ENCODE measurements at places on chromosomes 3 and 15.

GRCh38 chr15:75712668-75713337, at the start of gene CSPG4:
Gene CSPG4 (minus strand): TSS chr15:75712848. CDS start chr15:75712755, 93 bp downstream.
- DNase-seq = no peak

DNA sequence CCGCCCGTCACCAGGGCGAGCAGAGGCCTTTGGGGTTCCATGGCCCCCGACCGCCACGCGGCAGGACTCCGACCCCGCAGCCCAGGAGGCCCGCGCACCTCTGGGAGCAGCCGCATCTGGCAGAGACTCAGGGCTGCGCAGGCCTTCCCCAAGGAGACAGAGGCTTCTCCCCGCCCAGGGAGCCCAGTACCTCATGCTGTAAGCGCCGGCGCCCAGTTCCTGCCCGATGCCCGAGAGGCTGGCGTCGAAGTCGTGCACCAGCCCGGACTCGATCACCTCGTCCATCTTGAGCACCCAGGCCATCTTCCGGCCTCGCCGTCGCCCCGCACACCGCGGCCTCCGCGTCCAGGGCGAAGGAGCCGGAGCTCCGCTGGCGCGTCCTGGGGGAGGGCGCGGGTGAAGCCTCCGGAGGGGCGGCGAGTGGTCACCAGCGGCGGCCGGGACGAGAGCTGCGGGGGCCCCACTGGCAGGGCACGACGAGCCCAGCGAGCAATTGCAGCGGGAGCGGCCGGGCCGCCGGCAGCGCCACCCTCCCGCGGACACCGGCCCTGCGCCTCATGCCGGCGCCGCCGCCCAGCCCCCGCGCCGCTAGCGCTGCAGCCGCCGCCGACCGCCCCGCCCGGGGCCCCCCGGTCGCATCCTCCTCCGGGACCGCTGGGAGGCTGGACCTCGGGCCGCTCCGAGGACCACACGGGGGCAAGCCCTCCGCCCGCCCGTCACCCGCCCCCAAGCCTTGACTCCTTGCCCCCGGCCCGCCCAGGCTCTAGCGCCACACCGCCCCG, 468 bp downstream of the UBP1 start:
- peak; percentile 39 for DNase-seq

- DNase-seq = peak; percentile 29
Observed at GRCh38 chr15:41483519-41483918, 10.2 kb upstream of the ITPKA start.

GRCh38 chr3:151386056-151386455, 1.5 kb upstream of the P2RY12 start:
- no peak for DNase-seq

- no peak for DNase-seq
Observed at GRCh38 chr3:4852780-4853748, 126.2 kb upstream of the BHLHE40 start.

DNA sequence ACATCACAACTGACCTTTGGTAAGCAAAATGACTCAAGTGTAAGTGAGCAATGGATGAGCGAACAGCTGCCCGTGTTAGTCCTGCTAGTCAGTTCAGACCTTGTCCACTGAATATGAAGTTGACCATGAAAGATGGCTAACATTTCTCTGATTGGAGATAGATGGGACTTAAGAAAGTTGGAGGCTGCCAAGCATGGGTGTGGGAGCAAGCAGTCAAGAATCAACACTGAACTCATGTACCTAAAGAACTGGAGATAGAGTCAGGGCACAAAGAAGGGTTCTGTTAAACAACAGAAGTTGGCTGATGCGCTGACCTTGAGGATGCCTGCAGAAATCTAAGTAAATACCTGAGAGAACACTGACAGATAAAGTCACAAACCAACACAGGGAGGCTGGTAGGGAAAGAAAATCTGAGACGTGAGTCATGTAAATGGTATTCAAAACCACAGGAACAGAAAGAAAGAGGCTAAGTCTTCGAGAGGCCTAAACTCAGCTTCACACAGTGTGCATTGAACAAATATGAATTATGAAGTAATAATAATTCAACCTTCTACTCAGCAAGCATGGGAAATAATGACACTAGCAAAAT, 30.7 kb upstream of the ANPEP start:
- no peak for DNase-seq

DNA sequence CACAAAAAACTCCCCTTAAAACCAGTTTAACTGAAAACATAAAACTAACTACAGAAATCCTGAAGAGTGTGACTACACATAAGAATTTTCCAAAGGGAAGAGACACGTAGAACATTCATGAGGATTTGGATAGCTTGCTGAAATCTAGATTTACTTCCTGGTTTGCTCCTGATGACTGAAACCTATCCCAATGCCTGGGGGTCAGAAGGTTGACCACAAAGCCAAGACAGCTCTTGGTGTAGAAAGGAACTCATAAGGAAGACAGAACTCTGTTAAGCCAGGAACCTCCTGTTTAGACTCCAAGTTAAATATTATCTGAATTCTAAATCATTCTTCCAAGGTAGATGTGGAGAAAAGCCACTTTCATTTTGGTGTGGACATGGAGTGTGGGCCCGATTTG, 92.8 kb downstream of the TFG start:
- DNase-seq = no peak

GRCh38 chr3:193828477-193828876, 235.5 kb downstream of the OPA1 start:
- DNase-seq = no peak

- no peak for DNase-seq
Observed at GRCh38 chr3:161925749-161926360, 429.2 kb downstream of the OTOL1 start.

- DNase-seq = no peak
Observed at GRCh38 chr3:156274791-156275190, 154.4 kb downstream of the KCNAB1 start.
